ENCODE measurements at places on chromosomes 1 and 21.

DNA sequence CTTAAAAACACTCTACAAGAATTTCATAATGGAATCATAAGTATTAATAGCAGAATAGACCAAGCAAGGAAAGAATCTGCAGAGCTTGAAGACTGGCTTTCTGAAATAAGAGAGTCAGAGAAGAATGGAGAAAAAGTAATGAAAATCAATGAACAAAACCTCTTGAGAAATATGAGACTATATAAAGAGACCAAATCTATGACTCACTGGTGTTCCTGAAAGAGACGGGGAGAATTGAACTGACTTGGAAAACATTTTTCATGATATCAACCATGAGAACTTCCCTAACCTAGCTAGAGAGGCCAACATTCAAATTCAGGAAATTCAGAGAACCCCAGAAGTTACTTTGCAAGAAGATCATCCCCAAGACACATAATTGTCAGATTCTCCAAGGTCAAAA lies 85.6 kb downstream of the GDAP2 start:
- no peak for DNase-seq

DNA sequence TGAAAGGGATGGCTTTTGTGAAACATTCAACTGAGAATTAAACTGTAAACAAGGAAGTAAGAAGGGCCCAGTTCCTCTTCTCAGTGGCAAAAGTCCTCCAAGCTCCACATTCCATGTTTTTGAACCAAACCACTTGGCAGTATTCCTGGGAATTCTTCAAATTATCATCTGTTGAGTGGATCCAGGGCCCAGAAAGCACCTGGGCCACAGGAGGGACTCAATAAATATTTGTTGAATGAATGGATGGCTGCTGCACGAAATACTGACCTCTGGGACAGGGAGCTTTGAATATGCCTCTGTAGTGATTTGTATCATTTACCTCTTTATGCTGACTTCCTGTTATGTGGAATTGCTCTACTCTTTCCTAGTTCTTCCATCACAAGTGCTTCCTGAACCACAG lies 4.7 kb downstream of the SLC35F3 start:
- peak; percentile 70 for DNase-seq

DNA sequence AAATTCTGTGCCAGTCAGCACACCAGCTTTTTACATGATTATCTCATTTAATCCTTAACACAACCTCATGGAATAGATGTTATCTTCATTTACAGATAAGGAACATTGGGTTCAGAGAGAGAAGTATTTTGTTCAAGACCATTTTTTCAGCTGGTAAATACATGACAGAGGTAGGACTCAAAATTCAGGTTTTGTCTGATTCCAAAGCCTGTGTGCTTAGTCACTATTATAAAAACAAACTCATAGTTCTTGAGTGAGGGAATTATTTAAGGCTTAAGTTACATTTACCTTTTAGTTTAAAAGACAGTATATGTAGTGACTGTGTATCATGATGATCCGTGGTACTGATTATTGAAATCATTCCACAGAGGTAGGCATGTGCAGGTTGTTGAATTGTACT lies 125.2 kb downstream of the MAGI3 start:
- peak; percentile 87 for DNase-seq

DNA sequence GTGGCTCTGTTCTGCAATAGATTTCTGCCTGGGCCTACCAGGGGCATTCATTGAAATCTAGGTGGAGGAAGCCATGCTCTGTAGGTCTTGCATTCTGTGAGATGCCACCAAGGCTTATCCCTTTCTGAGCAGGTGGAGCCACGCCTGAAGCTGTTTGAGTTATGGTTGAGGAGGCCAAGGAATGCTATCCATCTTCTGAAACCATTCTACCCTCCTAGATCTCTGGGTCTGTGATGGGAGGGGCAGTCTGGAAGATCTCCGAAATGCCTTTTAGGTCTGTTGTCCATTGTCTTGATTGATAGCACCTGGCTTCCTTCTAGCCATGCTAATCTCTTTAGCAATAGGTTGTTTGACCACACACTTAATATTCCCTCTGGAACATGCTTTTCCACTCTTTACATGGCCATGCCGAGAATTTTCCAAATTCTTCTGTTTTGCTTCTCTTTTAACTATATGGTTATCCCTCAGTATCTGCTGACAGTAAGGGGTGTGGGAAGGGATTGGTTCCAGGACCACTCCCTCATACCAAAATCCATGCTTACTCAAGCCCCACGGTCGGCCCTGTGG lies 45.2 kb downstream of the AK4 start:
- no peak for DNase-seq

All from PC-9 (cell line).